ENCODE measurements at places on chromosomes 7 and 10.

DNA sequence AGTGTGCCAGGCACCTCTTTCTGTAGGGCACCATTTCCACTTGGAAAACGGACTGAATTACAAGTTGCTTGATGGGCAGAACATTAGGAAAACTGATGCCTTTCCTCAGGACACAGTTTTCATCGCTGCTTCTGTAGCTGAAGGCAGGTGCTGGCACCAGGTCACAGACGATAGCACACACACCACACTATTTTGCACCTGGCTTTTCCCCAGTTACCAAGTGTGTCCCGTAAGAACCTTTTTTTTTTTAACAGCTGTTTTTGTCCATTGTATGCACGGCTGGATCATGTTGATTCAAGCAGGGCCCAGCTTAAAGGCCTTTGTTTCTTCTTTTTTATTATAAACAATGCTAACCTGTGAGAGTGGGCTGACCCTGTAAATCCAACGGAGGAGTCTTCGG is 1.3 kb upstream of the GET4 start:
- no peak for DNase-seq

DNA sequence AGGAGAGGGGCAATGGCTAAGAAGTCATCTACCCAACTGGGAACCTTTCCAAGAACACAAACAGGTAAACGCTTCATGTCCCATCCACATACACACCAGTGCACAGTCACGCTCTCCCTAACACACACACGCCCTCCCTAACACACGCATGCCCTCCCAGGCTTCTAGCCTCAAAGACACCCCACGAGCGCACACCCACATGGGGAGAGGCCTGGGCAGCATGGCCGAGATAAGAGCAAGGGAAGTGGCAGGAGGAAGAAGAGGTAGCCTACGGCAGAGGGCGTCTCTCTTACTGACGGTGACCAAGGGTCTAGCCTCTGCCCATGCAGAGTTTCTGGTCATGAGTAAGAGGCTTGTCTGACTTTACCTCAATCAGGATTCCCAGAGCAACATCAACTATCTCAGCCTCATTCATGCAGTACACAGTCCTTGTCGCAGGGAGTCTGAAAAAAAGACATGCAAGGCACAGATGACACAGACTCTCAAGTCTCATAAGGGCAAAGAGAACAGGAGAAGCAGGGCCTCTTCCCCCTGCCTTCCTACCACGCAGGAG is 3.1 kb downstream of the CYREN start:
- no peak for DNase-seq

GRCh38 chr10:4213441-4213840 is 428.4 kb upstream of the KLF6 start:
- DNase-seq, result no peak

DNA sequence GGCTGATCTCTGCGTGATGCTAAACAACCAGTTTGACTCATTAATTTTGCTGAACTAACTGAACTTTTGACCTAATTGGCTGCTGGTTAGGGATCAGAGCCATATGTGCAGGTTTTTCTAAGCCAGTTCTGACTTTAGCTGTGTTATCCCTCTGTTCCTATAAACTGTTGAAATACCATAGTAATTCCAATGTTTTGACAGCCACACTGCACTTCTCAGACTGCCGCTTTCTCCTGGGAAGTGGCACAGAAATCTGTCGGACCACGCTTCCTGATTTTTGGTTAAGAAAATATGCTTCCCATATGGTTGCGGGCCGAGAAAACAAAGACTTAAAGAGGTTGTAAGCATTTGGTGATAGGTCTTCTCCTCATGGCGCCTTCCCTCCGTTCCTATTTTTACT is 42.3 kb downstream of the TBXAS1 start:
- no peak for DNase-seq

DNA sequence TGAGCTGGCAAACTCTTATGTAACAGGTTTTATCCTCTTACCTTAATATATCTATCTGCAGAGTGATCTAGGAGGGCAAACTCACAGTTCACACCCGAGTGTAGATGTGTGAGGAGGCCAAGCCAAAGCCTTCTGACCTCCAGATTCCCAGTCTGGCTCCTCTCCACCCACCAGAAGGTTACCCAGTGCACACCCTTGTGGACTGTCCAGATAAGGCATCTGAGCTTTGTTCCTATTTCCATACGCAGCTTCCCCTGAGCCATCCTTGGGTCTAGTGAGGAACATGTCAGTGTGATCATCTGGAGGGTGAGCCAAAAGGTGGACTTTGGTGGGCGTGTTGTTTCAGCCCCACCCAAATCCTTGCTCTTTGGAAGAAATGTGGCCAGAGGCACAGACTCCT is 203.0 kb upstream of the MEOX2 start:
- DNase-seq, result no peak

All from stimulated activated CD4-positive, alpha-beta T cell treated with anti-CD3 and anti-CD28 coated beads, TNF-alpha, amount 100 ng/mL, for 1 hour (primary cell).